ENCODE measurements at places on chromosomes 12 and 14. TPM values are rescaled to one million over a fixed set of nuclear protein-coding genes. Genes with fewer than 3 reads are reported as not detected.

- H3K4me3 ChIP-seq, result no peak overlapping the region
- H3K27ac ChIP-seq, result no peak overlapping the region
- no peak for DNase-seq
- no peaks in the 10 kb centered on the region for H3K4me1 ChIP-seq
- no peaks in the 10 kb centered on the region for H3K27me3 ChIP-seq
Measured at GRCh38 chr14:68111097-68111852, 291.7 kb downstream of the RAD51B start.

OR4E2 gene
- total RNA-seq, result not detected

DNA sequence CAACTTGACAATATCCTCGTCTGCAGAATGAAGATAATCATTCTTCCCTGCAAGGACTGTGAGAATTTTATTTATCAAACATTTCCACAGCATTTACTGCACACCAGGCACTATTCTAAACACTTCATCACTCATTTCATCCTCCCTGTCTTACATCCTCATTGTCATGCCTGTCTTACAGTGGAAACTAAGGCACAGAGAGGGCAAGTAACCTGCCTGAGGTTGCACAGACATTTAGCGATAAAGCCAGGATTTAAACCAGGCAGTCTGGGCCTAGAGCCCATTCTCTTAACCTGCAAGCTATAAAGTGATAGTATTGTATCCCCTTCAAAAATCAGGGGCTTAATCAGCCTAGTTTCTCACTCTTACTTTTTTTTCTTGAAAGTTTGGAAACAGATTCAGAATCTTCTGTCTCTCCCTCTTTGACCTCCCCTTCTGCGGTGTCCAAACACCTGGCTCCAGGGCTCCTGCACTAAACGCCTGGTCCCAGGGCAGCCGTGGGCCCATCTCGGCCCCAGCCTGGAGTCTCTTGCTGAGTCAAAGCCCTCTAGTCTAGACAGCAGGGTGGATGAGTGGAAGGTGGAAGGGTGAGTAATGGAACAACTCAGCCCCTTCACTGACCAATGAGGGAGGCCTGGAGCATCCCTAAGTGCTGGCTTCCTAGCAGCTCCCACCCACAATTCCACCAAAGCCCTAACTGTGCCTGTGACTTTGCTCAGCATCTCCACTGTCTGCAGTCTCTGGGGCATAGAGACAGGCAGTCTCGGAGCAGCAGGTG, 12.5 kb downstream of the ISM2 start:
- H3K27me3 ChIP-seq, result no peaks in the 10 kb centered on the region
- no peak overlapping the region for H3K27ac ChIP-seq
- H3K36me3 ChIP-seq, result no peaks in the 10 kb centered on the region
- no peak overlapping the region for H3K4me3 ChIP-seq

GRCh38 chr12:76694369-76694768, 69.5 kb upstream of the ZDHHC17 start:
- DNase-seq, result no peak
- no peak overlapping the region for H3K4me3 ChIP-seq
- no peak overlapping the region for H3K27ac ChIP-seq
